Esophagus muscularis mucosa (tissue), 4 donors: ENCODE measurements at places on chromosomes 4 and X.

DNA sequence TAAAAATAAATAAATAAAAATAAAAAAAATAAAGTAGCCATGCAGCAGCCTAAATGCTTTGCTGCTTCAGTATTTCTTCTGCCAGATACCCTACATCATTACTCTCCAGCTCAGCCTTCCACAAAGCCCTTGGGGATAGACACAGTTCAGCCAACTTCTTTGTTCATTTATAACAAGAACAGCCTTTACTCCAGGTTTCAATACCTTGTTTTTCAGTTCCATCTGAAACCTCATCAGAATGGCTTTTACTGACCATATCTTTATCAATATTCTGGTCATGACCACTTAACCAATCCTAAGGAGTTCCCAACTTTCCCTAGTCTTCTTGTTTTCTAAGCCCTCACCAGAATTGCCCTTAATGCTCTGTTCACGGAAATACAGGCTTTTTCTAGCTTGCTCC lies 128.3 kb upstream of the MED14 start:
- no peak for DNase-seq

DNA sequence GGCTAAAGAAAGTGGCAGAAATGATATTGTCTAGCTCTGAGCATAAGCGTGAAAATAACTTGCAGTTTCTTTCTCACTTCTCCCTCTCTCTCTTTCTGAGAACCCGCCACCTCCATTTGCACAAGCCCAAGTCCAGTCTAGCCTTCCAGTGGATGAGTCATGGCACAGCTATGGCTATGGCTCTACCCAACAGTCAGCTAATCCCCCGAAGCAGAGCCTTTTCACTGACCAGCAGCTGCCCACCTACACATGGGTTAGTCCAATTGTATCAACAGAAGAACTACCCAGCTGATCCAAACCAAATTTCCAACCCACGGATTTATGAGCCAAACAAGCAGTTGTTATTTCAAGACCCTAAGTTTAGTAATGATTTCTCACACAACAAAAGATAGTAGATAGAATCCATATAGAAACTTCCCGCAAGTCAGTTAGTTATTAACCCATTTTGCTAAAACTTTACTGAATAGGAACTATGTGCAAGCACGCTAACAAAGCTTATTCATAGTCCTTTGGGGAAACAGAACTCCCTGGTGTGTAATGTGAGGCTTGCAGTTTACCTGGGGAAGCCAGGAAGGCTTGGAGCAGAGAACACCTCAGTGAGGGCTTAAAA lies 282.3 kb downstream of the INPP4B start:
- no peak for DNase-seq

DNA sequence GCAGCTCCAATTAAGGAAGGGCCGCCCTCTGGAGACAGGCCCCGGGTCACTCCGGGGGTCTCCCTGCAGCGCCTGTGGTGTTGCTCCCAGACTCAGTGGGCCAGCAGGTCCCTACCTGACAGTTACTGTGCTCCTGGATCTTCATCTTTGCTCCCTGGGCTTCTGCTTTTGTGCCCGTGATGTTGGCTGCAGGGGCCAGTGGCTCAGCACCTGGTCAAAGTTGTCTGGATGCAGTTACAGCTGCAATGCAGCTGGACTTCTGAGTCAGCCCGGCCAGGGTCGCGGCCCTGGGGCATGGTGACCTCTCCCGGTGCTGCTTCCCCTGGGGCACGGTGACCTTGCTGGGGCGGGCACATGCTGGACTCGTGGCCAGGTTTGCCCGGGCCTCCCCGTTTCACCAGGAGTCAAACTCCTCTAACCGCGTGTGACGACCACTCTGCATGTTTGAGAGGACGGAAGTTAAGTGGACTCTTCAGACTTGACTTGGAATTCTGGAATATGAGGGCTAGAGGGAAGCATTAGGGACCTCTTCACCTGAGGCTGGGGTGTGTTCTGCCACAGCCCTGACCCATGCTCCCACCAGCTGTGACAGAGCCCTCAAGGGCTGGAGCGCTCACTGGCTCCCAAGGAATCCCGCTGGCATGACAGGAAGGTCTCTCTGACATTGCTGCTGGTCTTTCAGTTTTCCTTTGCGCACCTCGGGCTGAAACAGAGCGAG lies 3.7 kb downstream of the CTAG2 start:
- DNase-seq: no peak

DNA sequence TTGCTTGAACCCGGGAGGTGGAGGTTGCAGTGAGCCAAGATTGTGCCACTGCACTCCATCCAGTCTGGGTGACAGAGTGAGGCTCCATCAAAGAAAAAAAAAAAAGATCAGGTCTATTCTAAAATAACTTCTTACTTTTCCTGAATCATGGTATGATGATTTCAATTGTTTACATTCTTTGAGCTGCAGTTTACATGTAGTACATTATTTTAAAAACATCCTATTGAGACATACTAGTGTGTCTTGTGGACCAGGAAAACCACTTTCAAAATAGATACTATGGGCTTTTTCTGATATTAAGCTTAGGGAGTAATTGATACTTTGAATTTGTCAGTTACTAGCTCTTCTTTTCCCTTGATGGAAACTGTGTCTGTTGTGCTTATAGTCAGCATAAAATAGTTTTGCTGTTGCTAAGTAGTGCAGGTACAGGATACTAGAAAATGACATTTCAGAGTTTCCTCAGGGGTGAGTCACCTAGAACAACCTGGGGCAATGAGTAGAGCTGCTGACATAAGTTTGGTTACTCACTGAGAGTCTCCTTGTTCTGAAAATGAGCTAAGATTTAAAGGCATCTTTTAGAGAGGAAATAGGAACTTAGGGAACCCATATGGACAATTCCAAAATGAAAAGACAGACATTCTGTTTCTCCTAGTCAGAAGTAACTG lies 53.2 kb upstream of the C4orf54 start:
- DNase-seq: no peak

DNA sequence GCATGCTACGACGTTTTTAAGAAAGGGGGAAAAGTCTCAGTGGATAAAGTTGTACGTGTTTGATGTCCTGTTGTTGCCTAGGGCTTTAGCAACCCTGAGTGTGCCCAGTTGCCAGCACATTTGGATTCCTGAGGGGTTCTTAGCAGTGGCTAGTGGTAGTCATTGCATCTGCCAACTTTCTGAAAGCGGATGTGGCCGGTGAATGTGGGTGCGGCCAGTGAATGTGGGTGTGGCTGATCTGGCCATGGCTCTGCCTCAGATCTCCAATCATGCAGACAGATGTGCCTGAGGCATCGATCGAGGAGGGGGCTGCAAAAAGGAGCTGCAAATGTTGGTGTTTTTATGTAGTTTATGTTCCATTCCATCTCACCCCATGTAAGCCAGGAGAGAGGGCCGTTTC lies 41.5 kb upstream of the FAT1 start:
- no peak for DNase-seq

- no peak for DNase-seq
Measured at GRCh38 chr4:8252301-8253173, 17.0 kb upstream of the HTRA3 start.

- DNase-seq: no peak
Measured at GRCh38 chr4:95250544-95251137, 298.1 kb downstream of the UNC5C start.

GRCh38 chrX:50691820-50692219 lies 122.2 kb downstream of the SHROOM4 start:
- DNase-seq: no peak
